ENCODE measurements at places on chromosomes 2 and 18. TPM values are rescaled to one million over a fixed set of nuclear protein-coding genes. Genes with fewer than 3 reads are reported as not detected.

Gene COL3A1
- not detected for total RNA-seq

- DNase-seq = no peak
Measured at GRCh38 chr2:66531567-66531966, 96.6 kb downstream of the MEIS1 start.

DNA sequence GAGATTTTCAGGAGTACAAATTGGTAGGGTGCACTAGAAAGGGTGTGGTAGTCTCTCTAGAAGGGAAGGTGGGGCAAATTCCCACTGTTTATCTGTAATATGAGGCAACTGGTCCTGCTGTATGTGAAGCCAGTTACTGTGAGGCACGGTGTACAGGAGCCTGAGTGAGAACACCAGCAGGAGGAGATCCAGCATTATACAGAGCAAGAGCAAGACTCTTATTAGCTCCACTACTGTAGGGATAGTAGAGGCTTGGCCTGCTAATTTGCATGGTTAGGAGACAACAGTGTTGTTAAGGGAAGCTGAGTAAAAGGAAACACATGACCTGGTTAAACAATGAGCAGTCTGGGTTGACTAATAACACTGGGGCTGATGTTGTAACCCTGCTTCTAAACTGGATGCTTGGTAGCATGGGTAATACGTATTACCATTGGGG, 76.3 kb upstream of the WDSUB1 start:
- no peak for DNase-seq

DNA sequence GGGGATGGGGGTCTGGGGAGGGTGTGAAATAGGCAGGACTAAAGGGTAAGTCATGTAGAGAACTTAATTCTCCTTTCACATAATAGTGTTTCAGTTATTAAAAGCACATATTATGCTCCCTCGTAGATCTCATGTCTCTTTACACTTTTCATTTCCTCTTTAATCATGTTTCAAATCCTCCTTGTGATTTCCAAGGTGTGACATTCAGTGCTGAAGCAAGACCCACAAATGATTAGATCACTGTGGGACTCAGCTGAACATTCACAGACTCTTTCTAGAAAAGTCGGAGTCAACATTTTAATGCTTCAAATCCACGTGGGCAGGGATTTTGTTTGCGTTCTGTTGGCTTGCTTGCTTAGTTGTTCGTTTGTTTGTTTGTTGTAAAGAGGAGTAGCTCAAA, 34.7 kb upstream of the CALCRL start:
- no peak for DNase-seq

DNA sequence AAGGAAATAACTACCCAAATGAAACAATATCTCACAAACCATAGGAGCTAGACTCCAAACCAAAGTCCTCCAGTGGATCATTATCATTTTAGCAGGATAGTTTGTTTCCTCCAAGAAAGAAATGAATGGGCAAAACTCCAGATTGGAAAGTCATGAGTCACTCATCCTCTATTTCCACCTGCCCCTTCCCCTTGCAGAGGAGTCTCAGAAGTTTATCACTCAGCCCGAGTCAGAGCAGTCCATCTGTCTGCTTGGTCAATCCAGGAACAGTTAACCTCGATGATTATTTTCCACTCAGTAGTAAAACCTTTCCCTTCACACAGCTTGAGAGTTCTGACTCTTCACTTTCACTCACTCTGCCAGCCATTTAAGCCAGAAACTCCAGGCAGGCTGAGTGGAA, 462.2 kb downstream of the BCL11A start:
- DNase-seq = no peak

DNA sequence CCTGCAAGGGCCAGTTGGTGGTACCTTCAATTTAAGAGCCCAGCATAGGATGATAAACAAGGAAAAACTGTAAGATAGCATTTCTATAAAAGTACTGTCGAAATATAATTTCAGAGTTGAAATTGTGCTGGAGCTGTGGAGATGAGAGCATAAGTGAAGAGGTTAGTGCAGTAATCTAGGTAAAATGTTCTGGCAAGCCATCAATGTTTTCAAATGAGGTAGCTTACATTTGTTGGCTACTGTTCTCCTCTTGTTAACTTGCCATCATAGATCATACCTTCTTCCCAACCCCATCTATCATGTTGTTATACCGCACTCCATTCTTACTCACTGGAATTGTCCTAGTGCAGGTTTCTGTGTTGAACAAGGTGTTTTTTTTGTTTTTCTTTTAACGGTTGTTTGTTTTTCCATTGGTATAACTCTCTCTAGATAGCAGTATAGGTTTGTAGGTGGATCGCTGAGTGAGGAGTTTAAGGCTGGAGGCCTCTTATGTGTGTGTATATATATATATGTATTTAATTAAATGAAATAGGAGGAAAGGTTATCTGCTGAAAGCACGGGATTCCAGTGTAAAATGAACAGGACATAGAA, 40.5 kb downstream of the EHBP1 start:
- no peak for DNase-seq

GRCh38 chr2:179172894-179173293, 91.7 kb downstream of the SESTD1 start:
- no peak for DNase-seq

DNA sequence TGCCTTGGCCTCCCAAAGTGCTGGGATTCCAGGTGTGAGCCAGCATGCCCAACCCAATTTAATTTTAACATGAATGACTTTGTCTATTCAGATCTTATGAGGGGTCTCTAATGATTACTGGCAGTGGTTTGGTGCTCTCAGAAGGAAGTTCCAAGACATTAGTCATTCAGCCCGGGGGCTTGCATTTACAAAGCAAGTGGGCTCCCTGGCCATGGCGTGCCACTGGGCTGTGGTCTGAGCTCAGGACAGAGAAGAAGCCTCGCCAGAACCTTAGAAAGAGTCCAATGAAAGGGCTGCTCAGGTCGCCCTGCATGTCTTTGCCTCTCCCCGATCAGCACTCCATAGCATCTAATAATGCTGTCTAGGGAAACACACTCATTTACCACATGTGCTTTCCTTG, 182.6 kb upstream of the CHAC2 start:
- no peak for DNase-seq

Gene CNDP1
- total RNA-seq = not detected

Gene LCT
- total RNA-seq = 0.19 TPM

DNA sequence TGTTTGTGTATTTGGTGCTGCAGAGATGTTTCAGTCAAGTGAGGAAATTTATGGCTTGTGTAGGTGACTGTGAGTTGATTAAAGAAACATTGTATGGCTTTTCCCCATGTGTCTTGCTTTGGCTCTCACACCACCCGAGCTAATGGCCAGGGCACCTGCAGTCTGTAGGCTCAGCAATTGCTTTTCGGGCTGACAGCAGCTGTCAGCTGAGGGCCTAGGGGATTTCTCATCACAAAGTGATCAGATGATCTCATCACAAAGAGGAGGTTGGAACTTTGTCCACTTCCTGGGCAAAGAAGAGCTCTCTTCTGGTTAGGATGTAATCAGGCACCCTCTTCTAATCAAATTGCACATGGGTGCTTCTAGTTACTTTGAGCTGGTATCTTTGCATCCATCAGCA, 632.2 kb downstream of the SLC4A3 start:
- DNase-seq = no peak
